ENCODE measurements at places on chromosomes 16 and 17. TPM values are rescaled to one million over a fixed set of nuclear protein-coding genes. Genes with fewer than 3 reads are reported as not detected.
A peak's percentile ranks its signal among the peaks of the same experiment; 100 is the strongest.

Gene TBC1D3E
- not detected for total RNA-seq

GRCh38 chr16:48109475-48109874 lies 46.3 kb downstream of the ABCC12 start:
- H3K27ac ChIP-seq: no peak overlapping the region
- H3K36me3 ChIP-seq: no peaks in the 10 kb centered on the region
- no peak for DNase-seq
- no peaks in the 10 kb centered on the region for H3K27me3 ChIP-seq
- no peaks in the 10 kb centered on the region for H3K4me1 ChIP-seq

GRCh38 chr17:6110088-6110487 lies 39.9 kb downstream of the WSCD1 start:
- H3K4me3 ChIP-seq: no peak overlapping the region
- H3K27me3 ChIP-seq: no peaks in the 10 kb centered on the region
- H3K36me3 ChIP-seq: no peaks in the 10 kb centered on the region
- H3K27ac ChIP-seq: no peak overlapping the region

Gene TXNL4B
- 9.8 TPM for total RNA-seq

DNA sequence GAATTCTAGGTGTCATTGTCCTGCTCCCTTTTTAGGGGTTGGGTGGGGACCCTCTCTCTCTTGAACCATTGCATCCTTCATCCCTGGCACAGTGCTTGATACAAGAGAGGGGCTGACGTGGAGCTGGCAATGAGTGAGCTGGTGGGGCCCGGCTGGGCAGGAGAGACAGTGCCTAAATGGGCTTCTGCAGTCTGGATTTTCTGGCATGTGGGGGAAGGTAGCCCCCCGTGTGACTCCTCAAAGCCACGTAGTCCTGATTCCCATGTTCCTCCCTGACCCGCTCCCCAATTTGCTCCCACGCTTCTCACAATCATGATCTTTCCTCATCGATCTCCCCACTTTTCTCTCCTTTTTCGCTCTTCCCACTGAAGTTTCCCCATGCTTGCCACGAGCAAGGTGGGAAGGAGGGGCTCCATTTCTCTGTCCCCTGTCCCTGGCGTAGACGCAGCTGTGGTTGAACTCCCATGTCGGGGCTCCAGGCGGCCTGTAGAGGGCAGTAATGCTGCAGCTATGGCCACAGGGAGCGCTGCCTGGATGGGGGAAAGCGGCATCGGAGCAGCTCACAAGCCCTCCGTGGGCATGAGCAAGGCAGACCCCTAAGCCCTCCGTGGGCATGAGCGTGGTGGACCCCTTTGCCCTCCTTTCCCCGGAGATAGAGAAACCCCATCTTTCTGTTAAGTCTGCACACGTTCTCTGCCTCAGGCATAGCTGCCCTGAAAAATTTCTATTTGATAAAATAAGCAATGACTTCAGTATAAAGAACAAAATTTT lies 47.5 kb downstream of the HAPSTR1 start:
- peaks cover 10% of the 10 kb centered on the region for H3K4me1 ChIP-seq
- no peaks in the 10 kb centered on the region for H3K27me3 ChIP-seq
- no peaks in the 10 kb centered on the region for H3K36me3 ChIP-seq
- no peak overlapping the region for H3K4me3 ChIP-seq
- DNase-seq: peak; percentile 75

Gene SPAG7
- 66.4 TPM for total RNA-seq

DNA sequence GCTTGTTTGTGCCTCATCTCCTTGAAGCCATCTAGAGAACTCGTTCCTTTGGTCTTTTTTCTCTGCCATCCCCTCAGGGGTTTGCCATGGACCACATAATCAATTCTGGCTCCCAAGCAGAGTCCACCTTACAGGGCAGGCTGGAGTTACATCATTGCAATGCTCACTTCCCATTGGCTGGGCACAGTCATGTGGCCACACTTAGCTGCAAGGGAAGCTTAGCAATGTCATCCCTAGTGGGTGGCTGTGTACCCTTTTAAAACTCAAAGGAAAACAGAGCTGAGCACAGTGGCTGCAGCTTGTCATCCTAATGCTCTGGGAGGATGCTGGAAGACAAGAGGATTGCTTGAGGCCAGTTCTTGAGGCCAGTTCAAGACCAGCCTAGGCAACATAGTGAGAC lies 41.9 kb upstream of the POLR3E start:
- peaks cover 98% of the 10 kb centered on the region for H3K36me3 ChIP-seq
- H3K4me1 ChIP-seq: no peaks in the 10 kb centered on the region
- no peak overlapping the region for H3K27ac ChIP-seq
- no peaks in the 10 kb centered on the region for H3K27me3 ChIP-seq
- DNase-seq: no peak
- no peak overlapping the region for H3K4me3 ChIP-seq

GRCh38 chr17:75975757-75976174 lies 3.2 kb downstream of the ACOX1 start:
- no peaks in the 10 kb centered on the region for H3K27me3 ChIP-seq
- no peak for DNase-seq
- peaks cover 45% of the 10 kb centered on the region for H3K4me1 ChIP-seq

DNA sequence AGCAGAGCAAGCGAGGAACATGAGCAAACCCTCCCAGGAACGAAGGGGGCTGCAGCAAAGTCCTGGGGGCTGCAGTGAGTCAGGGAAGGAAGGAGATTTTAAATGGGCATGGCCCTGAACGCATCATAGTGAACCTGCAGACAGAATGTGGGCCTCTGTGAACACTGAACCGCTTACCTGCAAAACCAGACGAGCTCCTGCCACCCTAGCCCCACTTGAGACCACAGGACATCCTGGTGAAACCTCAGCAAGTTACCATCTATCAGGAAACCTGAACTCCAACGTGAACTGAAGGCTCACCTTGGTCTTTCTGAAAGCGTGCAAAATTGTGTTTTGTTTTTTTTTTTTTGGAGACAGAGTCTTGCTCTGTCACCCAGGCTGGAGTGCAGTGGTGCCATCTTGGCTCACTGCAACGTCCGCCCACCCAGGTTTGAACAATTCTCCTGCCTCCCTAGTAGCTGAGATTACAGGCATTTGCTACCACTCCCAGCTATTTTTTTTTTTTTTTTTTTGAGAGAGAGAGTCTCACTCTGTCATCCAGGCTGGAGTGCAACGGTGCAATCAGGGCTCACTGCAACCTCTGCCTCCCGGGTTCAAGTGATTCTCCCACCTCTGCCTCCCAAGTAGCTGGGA lies 30.8 kb downstream of the FANCA start:
- no peak overlapping the region for H3K4me3 ChIP-seq
- H3K27me3 ChIP-seq: no peaks in the 10 kb centered on the region
- H3K36me3 ChIP-seq: no peaks in the 10 kb centered on the region
- H3K4me1 ChIP-seq: no peaks in the 10 kb centered on the region
- no peak for DNase-seq

Measured in upper lobe of left lung (tissue), 6 donors.